ENCODE measurements at places on chromosomes 2 and 18. TPM values are rescaled to one million over a fixed set of nuclear protein-coding genes. Genes with fewer than 3 reads are reported as not detected.

DNA sequence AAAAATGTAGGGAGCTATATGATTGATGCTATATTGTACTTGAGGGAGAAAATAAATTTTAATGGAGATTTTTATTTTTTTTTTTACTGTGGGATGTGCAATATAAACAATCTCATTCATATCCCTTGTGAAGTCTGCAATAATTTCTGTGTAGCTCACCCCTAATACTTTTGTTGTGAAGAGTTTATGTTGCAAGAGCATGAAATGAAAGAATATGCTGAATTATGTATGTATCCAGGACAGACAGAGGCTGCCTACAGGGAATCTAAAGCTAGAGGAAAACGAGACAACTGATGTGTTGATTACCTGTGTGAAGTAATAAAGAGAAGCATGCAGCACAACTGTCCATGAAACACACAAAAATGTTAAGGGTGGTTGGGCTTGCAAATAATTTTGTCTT lies 643.3 kb downstream of the DCDC2C start:
- DNase-seq: no peak
- no peaks in the 10 kb centered on the region for H3K27me3 ChIP-seq
- no peak overlapping the region for H3K4me3 ChIP-seq

The CPO gene
- 2.2 TPM for total RNA-seq

- H3K4me1 ChIP-seq: peaks cover 19% of the 10 kb centered on the region
- no peak overlapping the region for H3K27ac ChIP-seq
- H3K36me3 ChIP-seq: no peaks in the 10 kb centered on the region
Observed at GRCh38 chr2:145593991-145594614, 1074.2 kb upstream of the ZEB2 start.

GRCh38 chr2:185738679-185739472 lies at the start of gene FSIP2:
Gene FSIP2 (plus strand): TSS chr2:185738804. CDS start chr2:185738895, 91 bp downstream.
- H3K36me3 ChIP-seq: no peaks in the 10 kb centered on the region
- no peak within 1 kb of the TSS for H3K4me3 ChIP-seq
- no peaks in the 10 kb centered on the region for H3K27me3 ChIP-seq
- peaks cover 10% of the 10 kb centered on the region for H3K4me1 ChIP-seq
- H3K27ac ChIP-seq: no peak within 1 kb of the TSS

The MERTK gene
- 22.7 TPM for total RNA-seq

DNA sequence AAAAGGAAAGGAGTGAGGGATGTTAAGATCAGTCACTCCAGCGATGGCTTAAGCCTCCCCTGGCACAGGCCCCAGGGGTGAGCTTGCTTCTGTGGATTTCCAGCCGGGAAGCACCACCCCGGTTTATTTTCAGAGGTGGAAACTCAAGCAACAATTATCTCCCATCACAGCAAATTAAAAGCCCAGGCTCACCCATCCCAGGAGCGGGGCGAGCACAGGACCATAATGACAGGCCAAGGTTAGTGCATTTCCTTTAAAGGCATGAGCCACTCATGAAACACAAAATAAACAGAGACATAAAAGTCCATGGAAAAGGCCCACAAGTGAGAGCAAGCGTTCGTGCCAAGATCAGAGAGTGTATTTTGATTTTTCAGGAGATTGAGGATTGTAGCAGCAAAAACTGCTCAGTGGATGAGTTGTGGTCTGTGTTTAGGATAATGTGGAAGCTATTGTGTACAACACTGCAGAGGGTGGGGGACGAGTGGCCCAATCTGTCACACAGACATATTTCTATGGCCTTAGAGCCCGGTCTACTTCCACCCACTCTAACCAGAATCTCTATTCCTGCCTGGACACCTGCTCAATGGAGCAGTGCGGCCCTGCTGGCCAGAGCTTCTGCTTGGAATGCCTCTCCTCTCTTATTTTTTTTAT lies 111.4 kb upstream of the CDC42EP3 start:
- H3K27me3 ChIP-seq: no peaks in the 10 kb centered on the region
- no peak for DNase-seq
- no peak overlapping the region for H3K27ac ChIP-seq
- H3K4me1 ChIP-seq: no peaks in the 10 kb centered on the region
- no peak overlapping the region for H3K4me3 ChIP-seq

DNA sequence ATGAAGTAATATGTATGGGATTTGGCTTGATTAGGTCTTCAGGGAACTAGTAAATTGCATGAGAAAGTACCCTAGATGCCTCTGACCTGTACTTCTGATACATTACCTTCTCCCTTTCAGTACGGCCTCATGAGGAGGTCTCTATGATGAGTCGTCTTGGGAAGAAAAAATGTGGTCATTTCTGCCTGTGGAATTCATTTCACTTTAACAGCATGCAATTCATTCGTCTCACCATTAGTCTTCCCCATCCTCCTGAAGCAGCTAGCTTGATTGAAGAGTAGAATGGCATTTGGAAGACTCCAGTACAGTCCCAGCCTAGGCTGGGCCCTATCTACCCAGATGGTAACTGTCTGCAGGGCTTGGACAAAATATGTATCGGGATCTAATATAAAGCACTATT lies 52.2 kb downstream of the TMX3 start:
- no peaks in the 10 kb centered on the region for H3K27me3 ChIP-seq
- no peak overlapping the region for H3K27ac ChIP-seq
- H3K4me1 ChIP-seq: no peaks in the 10 kb centered on the region

DNA sequence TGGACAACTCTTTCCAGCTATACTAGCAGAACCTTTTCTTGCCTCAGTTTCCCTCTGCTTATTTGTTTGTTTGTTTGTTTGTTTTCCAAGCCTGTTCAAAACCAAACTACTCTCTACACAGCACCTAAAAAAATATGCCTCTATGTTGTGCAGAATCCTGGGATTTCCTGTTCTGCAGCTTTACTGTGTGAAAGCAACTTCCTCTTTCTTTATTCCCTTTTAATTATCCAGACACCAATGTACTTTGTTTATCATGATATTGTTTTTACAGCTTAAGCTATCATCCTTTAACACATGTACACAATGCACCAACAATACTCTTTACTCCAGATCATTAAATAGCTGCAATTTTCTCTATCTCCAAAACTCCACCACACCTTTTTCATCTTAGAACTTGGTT lies 259.5 kb downstream of the EPHA4 start:
- no peaks in the 10 kb centered on the region for H3K36me3 ChIP-seq
- H3K27me3 ChIP-seq: no peaks in the 10 kb centered on the region
- H3K27ac ChIP-seq: no peak overlapping the region
- H3K4me1 ChIP-seq: no peaks in the 10 kb centered on the region

GRCh38 chr2:220077488-220077887 lies 450.1 kb downstream of the SLC4A3 start:
- no peak for DNase-seq
- no peak overlapping the region for H3K27ac ChIP-seq
- H3K36me3 ChIP-seq: no peaks in the 10 kb centered on the region
- H3K4me1 ChIP-seq: no peaks in the 10 kb centered on the region

The C2orf78 gene
- not detected for total RNA-seq

DNA sequence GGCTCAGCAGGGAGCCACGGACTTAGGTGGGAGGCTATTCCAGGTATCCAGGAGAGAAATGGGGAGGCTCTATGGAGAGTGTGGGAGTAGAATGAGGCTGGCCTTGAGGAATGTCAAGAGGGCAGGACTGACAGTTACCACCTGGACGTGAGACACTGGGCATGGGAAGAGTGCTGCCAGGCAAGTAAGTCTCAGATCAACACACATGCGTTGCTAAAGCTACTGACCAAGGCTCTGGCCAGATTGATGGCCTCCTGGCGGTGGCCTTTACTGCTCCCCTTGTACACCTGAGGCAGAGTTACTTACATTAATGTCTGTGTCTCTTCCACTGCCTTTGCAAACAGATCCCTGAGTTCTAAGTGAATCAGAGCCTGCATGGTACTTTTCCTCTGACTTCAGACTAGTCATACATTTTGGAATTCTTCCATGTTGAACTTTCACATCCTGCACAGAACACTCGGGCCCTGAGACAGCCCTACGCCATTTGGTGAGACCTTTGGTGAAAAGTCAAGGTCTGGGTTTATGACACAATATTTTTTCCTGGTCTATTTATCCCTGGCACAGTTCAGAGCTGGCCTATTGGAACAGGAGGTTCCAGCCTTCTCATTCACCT lies 398.8 kb upstream of the TRIB2 start:
- no peak for DNase-seq
- H3K36me3 ChIP-seq: no peaks in the 10 kb centered on the region
- no peak overlapping the region for H3K4me3 ChIP-seq
- peaks cover 9% of the 10 kb centered on the region for H3K4me1 ChIP-seq
- H3K27me3 ChIP-seq: no peaks in the 10 kb centered on the region

DNA sequence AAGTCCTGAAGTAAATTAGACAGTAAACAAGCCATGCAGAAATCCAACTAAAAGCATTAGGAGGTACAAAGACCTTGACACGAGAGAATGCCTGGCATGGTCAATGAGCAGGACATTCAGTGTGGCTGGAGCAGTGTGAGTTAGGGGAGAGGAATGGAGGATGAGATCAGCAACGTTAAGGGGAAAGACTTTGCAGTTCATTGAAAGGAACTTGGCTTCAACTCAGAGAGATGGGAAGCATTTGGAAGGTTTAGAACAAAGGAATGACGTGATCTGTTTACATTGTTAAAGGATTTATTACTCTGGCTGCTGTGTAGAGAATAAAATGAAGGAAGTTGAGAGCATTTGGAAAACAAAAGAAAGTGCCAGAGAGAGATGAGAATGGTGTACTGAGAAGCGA lies 621.3 kb downstream of the XIRP2 start:
- H3K4me1 ChIP-seq: peaks cover 8% of the 10 kb centered on the region
- no peaks in the 10 kb centered on the region for H3K36me3 ChIP-seq
- H3K4me3 ChIP-seq: no peak overlapping the region
- H3K27me3 ChIP-seq: no peaks in the 10 kb centered on the region

DNA sequence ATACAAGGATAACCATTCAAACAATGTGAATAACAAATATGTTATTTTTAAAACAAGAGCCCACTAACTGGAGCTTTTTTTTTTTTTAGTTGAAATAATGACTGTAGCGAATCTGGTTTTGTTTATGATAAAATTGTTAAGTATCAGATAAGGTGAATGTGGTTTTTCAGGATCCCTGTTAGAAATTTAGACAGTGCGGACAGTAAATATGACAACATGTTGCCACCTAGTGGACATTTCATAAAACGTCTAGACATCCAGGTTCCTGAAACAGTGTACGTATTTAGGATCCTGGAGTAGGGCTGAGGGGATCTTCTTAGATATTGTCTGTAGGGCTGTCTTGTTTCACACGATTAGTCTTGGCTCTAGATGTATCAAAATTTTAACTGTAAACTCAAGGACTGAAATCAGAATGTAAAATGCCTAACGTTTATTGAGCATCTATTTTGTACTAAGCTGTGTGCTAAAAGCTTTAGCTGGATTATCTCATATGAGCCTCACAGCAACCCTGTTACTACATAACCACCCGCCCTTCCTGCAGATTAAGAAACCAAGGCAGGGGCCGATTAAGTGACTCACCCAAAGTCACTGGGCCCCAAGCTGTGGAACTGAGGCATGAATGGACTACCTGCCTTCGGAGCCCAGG lies 23.9 kb upstream of the CCDC68 start:
- no peaks in the 10 kb centered on the region for H3K4me1 ChIP-seq
- no peak overlapping the region for H3K27ac ChIP-seq
- H3K36me3 ChIP-seq: no peaks in the 10 kb centered on the region
- H3K27me3 ChIP-seq: no peaks in the 10 kb centered on the region
- no peak for DNase-seq

The HJURP gene
- total RNA-seq: 0.60 TPM

The CFC1 gene
- total RNA-seq: not detected

DNA sequence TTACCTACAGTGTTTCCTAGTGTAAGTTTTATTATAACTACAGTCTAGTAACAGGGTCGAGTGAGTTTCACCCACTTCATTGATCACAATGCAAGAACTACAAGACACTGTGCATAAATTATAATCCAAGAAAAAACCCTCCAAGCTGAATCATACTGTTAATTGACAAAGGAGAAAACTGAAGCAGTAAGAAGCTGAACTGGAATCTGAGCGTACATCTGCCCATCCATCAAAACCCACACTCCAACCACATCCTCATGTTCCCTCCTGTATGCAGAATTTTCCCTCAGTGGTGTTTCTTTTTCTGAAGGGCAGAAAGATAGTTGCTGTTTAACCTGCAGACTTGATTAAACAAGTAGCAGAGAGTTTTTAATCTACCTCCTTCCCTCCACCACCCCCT lies 49.5 kb upstream of the KIDINS220 start:
- no peaks in the 10 kb centered on the region for H3K36me3 ChIP-seq
- no peak overlapping the region for H3K27ac ChIP-seq
- no peaks in the 10 kb centered on the region for H3K27me3 ChIP-seq
- no peaks in the 10 kb centered on the region for H3K4me1 ChIP-seq
- no peak for DNase-seq
- no peak overlapping the region for H3K4me3 ChIP-seq

- H3K4me1 ChIP-seq: no peaks in the 10 kb centered on the region
- no peak overlapping the region for H3K4me3 ChIP-seq
- no peak overlapping the region for H3K27ac ChIP-seq
- DNase-seq: no peak
Observed at GRCh38 chr2:219426068-219426443, 7.9 kb downstream of the DES start.

DNA sequence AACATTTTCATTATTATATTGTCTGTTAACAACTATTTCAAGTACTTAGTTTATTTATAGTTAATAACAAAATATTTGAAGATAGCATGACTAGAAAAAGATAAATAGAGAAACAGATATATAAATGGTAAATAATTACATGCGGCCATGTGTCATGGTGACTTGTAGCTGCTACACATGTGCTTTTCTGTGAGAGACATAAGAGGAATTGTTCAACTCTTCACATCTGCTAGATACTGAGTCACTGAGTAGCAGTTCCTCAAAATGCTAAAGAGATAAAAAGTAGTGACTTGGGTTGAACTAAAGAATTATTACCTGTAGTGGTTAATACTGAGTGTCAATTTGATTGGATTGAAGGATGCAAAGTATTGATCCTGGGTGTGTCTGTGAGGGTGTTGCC lies 37.5 kb upstream of the SCN9A start:
- DNase-seq: no peak
- H3K4me1 ChIP-seq: no peaks in the 10 kb centered on the region

The FBXO41 gene
- total RNA-seq: 13.9 TPM

The HDAC4 gene
- 123 TPM for total RNA-seq

The NYAP2 gene
- total RNA-seq: not detected

The SAG gene
- total RNA-seq: not detected

DNA sequence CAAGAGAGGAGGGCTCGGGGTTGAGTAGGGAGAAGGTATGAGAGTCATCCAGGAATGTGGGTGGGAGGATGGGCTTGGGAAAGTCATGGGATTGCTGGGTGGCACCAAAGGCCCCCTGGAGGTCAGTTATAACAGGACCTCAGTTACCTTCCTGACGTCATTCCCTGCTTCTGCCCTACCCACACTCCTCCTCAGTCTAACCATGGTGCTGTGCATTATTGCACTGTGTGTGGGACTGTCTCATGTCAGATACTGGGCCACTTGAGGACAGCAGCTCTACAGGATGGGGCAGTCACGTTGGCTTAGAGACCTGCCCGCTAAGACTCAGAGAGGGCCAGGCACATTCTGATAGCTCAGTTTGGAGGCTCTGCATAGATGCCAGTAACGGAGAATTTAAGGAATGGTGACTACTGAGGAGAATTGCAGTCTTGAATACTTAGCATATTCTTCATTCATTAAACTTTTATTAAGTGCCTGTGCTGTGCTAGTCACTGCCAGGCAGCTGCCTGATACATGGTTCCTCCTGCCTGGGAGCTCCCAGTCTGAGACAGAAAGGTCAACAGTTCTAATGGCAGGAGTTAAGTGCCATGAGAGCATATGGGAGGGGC lies 90.5 kb downstream of the LAMA3 start:
- no peak overlapping the region for H3K27ac ChIP-seq
- no peaks in the 10 kb centered on the region for H3K27me3 ChIP-seq
- no peak overlapping the region for H3K4me3 ChIP-seq
- H3K4me1 ChIP-seq: no peaks in the 10 kb centered on the region
- no peak for DNase-seq

- no peak overlapping the region for H3K27ac ChIP-seq
- H3K27me3 ChIP-seq: no peaks in the 10 kb centered on the region
- H3K36me3 ChIP-seq: no peaks in the 10 kb centered on the region
- no peak overlapping the region for H3K4me3 ChIP-seq
- no peak for DNase-seq
Observed at GRCh38 chr2:105570757-105571156, 171.9 kb upstream of the FHL2 start.
